ENCODE measurements at places on chromosomes 3 and 15.

GRCh38 chr3:99747915-99748314 is 69.7 kb upstream of the CMSS1 start:
- peak; percentile 60 for DNase-seq

GRCh38 chr3:6287088-6287875 is 573.6 kb upstream of the GRM7 start:
- DNase-seq, result no peak

DNA sequence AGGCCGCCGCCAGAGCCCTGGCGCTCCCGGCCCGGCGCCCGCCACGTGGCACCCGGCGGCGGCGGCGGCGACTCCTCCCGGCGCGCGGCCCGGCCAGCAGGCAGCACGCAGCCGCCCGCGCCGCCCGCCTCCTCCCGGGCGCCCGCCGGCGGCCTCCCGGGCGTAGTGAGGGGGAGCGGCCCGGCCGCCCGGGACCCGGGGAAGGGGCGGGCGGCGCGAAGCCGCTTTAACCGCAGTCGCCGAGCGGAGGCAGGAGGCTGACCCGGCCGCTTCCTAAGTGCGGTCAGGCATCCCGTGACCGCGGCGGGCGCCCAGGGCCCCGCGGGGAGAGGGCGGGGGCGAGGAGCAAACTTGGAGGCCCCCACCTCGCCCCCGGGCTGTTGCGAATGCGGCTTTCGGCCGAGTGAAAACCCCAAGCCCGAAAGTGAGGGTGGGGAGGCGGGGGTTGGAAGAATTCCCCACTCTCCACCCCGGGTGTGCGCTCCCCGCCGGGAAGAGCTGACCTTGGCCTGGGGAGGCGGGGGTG is 1.7 kb upstream of the HES1 start:
- no peak for DNase-seq

- no peak for DNase-seq
Measured at GRCh38 chr15:48153526-48153925, 24.6 kb downstream of the MYEF2 start.

- DNase-seq, result no peak
Measured at GRCh38 chr3:69510481-69511030, 124.7 kb upstream of the FRMD4B start.

DNA sequence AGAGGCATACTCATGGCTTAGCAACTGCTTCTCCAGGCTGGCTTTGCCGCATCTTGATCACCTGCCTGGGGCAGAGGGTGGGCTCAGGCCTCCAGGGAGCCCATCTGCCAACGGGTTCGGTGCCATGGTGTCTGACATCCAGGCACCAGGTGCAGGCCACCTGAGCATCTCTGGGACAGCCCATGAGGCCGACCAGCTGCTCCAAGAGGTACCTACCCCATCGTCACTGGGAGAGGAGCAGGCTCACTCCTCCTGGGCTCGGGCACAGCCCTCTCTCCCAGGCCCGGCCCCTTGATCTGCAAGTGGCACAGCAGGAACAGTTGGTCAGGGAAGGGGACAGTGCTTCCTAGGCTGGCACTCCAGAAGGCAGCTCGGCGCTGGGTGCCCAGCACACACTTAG is 21.9 kb downstream of the TPRA1 start:
- no peak for DNase-seq

GRCh38 chr15:96521386-96521785 is 190.9 kb downstream of the NR2F2 start:
- no peak for DNase-seq

DNA sequence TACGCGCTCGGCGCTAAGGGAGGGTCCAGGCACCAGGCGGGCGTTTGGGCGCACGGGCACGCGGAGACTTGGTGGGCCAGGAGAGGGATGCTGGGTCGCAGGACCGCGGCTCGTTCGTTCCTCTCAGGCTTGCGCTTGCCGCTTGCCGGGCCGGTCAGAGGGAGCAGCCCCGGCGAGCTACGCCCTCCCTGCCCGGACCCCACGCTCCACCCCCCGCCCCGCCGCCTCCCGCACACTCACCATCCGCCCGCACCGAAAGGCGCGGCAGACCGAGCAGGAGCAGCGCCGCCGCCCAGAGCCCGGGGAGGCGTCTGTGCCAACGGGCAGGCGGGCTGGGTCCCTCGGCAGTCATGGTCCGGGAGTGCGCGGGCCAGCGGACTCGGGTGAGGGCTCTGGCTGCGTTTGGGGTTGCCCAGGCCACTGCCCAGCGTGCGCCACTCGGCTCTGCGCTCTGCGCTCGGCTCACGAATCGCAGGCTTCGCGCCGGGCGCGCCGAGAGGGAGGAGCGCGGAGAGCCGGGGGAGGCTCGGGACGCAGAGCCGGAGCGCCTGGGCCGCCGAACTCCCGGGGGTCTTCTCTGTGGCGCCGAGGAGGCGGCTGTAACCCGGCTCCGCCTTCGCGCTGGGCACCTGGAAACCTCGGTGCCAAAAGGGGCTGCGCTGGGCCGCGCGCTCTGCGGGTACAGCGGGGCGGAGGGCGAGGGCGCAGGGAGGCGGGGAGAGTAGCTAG is at the start of gene SUSD5:
SUSD5 (minus strand) TSS at position 365 of the 729 bp plus-strand sequence; CDS start at position 352, 13 bp downstream.
- DNase-seq, result no peak

GRCh38 chr3:169497567-169498257 is 165.8 kb downstream of the MECOM start:
- no peak for DNase-seq

DNA sequence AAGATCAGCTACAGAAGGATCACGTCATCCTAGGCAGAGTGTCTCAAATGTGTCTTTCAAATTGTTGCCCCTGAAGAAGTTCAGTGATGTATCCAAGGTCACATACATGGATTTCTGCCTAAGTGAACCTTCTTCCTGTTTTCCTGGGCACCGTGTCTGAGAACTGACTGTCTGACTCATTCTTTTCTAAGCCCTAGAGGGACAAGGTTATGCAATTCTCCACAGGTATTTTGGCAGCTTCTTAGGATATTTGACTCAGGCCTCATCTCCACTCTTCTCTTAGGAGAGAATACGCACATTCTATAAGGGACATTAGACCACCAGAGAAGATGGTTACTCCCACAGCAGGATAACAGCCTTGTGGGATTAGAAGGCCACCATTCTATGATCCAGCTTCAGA is 391.9 kb upstream of the THBS1 start:
- DNase-seq, result no peak

DNA sequence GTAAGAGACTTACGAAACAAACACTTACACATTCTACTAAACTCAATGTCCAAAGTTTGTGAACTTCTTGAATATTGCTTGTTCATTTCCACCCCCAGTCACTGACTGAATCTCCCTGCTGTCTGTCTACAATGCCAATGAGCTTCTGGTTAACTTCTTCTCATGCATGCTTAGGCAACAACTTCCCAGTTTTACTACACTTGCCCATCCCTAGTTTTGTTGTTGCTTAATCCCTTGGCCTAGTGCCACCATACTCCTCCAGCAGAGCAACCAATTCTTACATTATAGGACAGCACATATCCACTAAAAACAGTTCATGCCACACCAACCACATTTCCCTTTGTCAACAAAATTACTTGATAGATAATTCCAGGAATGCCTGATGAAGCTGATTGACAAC is 40.9 kb upstream of the CCR2 start:
- no peak for DNase-seq

DNA sequence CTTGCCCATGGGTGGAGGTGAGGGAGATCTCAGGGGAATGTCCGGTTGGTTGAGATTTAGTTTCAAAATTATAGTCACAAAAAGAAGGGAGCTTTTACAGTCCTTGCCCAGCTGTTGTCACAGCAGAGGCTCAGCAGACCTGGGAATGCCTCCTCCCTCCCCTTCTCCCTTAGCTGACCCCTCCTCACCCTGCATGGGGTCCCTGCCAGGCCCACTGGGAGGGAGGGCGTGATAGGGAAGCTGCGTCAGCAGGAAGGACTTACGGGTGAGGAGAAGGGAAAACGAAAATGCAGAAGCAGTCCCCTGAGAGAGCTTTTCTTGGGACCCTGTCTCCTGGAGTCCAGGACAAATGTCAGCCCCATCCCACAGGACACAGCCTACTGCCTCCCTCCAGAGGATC is 18.9 kb downstream of the SCN5A start:
- no peak for DNase-seq

GRCh38 chr15:31088672-31089367 is 12.7 kb downstream of the TRPM1 start:
- DNase-seq, result no peak

- no peak for DNase-seq
Measured at GRCh38 chr3:138230525-138230924, 43.4 kb downstream of the ARMC8 start.

- DNase-seq, result no peak
Measured at GRCh38 chr15:56553486-56553885, 88.5 kb upstream of the MNS1 start.

- DNase-seq, result no peak
Measured at GRCh38 chr3:10467904-10468612, 37.3 kb downstream of the ATP2B2 start.

GRCh38 chr3:189303584-189303983 is 131.8 kb downstream of the TPRG1 start:
- DNase-seq, result no peak

DNA sequence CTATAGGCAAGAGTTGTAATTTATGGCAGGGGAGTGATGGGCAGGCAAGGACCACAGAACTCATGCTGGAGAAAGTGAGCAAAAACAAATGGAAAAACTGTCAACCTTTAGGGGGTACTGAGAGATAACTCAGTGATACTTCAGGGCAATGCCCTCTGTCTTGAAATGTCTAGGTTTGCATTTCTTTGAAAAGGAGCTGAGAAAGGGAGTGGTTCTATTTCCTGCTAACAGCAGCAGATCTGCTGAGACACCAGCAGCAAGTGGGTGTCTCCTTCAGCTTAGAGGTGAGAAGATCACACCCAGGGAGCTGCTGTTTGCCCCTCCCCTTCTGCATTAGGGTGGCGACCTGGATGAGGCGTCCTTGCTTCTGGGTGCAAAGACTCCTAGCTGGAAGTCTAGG is 42.3 kb upstream of the XIRP1 start:
- no peak for DNase-seq

- no peak for DNase-seq
Measured at GRCh38 chr3:923161-923910, 169.5 kb upstream of the CNTN6 start.

GRCh38 chr15:48972750-48973503 is 9.2 kb upstream of the SHC4 start:
- no peak for DNase-seq

DNA sequence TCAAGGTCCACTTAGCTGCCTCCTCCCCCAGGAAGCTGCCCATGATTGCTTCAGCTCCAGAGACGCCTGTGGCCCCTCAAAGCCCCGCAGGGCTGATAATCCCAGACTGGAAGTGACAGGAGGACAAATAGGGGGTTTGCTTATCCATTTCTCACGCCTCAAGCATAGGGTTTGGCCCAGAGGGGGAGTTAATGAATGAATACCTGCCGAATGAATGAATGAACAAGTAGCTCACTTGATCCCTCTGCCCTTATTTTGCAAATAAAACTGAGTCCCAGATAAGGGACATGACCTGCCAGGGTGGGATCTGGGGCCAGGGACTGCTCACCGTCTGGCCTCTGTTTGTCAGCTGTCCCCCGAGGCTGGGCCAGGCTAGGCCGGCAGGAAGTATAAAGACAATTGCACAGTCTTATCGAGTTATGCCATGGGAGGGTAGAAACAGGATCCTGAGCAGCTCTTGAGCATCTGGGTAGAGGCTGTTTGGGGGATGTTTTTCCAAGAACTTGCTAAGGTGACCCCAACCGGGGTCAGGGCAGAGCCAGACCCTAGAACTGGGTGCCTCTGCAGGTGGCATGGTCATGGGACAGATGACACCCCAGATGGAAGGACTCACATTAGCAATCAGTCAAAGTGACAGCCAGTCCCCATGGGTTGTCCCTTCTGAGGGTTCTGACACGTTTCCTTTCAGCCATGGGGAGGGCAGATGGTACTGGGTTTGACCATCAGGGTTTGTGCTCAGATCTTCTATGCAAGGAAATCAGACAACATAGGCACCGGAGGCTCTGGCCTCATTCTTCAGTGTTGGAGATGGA is 45.0 kb downstream of the IQSEC1 start:
- DNase-seq, result no peak

GRCh38 chr3:195003006-195003892 is 267.7 kb downstream of the XXYLT1 start:
- DNase-seq, result no peak

DNA sequence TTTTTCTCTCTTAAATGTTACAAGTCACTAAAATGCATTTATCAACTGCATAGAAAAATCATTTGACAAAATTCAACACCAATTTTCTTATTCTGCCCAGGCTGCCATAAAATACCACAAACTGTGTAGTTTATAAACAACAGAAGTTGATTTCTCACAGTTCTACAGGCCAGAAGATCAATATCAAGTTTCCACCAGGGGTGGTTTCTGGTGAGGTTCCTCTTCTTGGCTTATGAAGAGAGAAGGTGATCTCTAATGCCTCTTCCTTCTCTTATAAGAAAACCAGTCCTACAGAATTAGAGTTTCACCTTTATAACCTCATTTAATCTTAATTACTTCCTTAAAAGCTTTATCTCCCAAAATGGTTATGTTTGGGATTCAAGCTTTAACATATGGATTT is 10.9 kb upstream of the CD200R1L start:
- no peak for DNase-seq

DNA sequence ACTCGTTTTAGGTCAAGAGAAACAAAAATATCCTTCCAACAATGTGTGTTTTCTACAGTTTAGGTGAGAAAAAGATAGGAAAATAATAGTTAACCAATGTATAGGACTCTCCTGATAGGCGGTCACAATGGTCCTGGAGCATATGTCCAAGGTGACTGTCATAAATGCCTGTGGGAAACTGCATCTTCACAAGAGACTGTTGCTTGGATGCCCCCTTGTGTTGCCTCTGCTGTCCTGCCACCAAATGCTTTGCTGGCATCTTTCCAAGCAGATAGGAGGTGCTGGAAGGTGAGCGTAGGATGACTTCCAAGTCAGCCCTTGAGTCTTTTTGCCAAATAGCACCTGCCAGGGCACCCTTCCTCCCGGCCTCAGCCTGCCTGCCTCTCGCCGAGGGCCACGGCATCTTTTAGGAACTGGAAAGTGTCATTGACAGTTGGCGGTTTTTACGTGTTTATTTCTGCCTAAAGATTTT is 24.1 kb upstream of the SACM1L start:
- no peak for DNase-seq

- no peak for DNase-seq
Measured at GRCh38 chr15:95059346-95059905, 828.1 kb downstream of the MCTP2 start.

GRCh38 chr15:71109905-71110304 is 5.4 kb upstream of the THSD4 start:
- DNase-seq, result no peak

GRCh38 chr15:40815042-40815698 is 7.9 kb upstream of the DNAJC17 start:
- no peak for DNase-seq

- DNase-seq, result no peak
Measured at GRCh38 chr3:80227216-80227615, 459.4 kb upstream of the ROBO1 start.
